ENCODE measurements at places on chromosomes 7 and 10.

DNA sequence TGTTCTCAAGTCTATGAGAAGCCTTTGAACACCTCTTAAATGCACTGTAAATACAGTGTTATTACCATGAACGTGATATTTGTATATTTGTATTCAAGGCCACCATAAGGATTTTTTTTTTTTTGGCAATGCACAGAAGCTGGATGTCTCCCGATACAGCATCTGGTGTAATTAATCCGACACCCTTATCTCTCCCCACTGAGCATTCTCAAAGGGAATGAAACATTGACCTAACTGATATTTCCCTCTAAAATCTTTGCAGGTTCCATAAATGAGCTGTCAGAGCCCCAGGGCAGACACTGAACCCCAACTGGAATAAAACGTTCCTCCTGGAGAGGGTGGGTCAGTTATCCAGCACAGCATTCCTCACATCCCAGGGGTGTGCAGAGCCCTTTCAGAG is 316.6 kb downstream of the PAXIP1 start:
- DNase-seq = no peak

DNA sequence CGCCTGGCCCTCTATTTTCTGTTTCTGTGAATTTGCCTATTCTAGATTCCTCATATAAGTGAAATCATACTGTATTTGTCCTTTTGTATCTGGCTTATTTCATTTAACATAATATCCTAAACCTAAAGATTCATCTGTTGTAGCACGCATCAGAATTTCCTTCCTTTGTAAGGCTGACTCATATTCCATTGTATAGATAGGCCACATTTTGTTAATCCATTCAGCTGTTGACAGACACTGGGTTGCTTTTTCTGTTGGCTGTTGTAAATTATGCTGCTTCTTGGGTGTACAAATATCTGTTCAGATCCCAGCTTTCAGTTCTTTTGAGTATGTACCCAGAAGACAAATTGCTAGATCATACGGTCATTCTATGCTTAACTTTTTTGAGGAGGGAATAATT is 28.8 kb upstream of the CUL1 start:
- no peak for DNase-seq

DNA sequence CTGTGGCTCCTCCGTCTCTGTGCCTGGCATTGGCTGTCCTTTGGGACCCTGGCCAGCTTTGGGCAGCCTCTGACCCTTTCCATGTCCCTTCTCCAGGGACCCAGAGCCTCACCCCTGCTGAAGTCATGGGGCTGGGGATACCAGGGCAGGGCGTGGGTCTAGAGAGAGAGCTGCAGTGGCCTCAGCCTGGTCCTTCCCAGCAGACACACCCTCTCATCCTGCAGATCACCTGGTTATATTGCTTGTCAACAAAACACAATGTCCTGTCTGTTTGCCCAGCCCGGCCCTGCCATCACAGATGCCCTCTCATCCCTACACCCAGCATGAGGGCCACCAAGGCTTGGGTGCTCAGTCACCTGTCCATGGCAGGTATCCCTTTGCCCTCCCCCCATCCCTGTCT is 1.8 kb downstream of the MUC17 start:
- DNase-seq = no peak

DNA sequence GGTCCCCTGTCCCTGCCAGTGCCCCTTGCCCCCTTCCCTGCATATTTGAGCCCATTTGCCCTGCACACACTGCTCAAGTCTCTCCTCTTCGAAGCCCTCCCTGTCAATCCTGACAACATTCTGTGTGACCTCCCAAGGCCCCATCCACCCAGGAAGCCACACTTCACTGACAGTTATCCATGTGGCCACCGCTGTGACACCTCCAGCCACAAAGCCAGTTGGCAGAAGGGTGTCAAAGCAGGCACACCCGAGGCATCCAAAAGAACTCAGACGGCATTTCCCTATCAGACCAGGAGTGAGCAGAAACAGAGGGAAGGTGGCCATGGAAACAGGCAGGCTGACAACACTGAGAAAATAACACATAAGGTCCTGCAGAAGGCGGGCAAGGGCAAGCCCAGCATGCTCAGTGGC is 4.6 kb downstream of the POLM start:
- no peak for DNase-seq

DNA sequence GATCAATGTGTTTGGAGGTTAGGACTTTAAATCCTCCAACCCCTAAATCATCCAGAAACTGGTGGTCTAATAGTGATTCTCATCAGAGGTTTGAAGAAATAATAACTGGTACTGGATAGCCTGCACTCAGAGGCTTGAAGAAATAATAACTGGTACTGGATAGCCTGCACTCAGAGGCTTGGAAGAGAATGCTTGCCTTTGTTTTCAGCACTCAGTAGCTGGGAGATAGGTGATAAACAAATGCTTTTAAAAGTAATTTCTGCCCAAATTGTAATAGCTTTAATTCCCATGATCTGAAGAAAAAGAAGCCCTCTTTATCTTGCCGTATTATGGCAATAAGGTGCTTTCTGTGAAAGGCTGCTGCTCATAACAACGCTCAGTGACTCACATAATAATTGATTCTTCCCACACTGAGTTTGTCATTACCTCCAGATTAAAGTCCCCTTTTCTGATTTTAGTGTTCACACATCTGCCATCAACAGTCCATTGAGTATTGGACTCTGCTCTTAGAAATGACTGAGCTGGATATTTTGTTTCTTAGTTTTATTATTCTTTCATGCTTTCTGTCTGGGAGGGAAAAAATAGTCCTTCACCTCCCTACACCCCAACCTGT is 112.3 kb upstream of the PHYHIPL start:
- no peak for DNase-seq

All from fibroblast of mammary gland (primary cell).